Thoracic aorta endothelial cell (primary cell): ENCODE measurements at places on chromosomes 12 and 14. TPM values are rescaled to one million over a fixed set of nuclear protein-coding genes. Genes with fewer than 3 reads are reported as not detected.

GALNT9 gene
- 0.40 TPM in 1 of 2 replicates, not detected in the other for total RNA-seq

CD27 gene
- not detected in 2 replicates for total RNA-seq

CHMP4A gene
- 29.4 and 35.6 TPM in 2 replicates for total RNA-seq

SOCS2 gene
- 1.7 and 8.3 TPM in 2 replicates for total RNA-seq

MORN3 gene
- 0.29 and 0.80 TPM in 2 replicates for total RNA-seq

WDHD1 gene
- total RNA-seq, result 23.9 and 31.1 TPM in 2 replicates

HOXC13 gene
- total RNA-seq, result not detected in 2 replicates

GPR68 gene
- 0.36 and 0.40 TPM in 2 replicates for total RNA-seq

COX8C gene
- not detected in 2 replicates for total RNA-seq

PLA2G1B gene
- not detected in 2 replicates for total RNA-seq

TSPAN11 gene
- 1.9 and 3.2 TPM in 2 replicates for total RNA-seq

PLCZ1 gene
- total RNA-seq, result 0.27 TPM in 1 of 2 replicates, not detected in the other

DNAJC22 gene
- total RNA-seq, result 0.80 and 1.3 TPM in 2 replicates

CLEC2A gene
- not detected in 2 replicates for total RNA-seq

RASAL1 gene
- not detected in 2 replicates for total RNA-seq

ART4 gene
- total RNA-seq, result 7.0 and 28.2 TPM in 2 replicates

SLC2A3 gene
- total RNA-seq, result 23.9 and 49.8 TPM in 2 replicates

CD163L1 gene
- 1.2 and 7.8 TPM in 2 replicates for total RNA-seq

TBX5 gene
- total RNA-seq, result not detected in 2 replicates

OTUB2 gene
- 0.93 and 1.8 TPM in 2 replicates for total RNA-seq

GPN3 gene
- 31.0 and 35.4 TPM in 2 replicates for total RNA-seq

KRT72 gene
- not detected in 2 replicates for total RNA-seq

CLEC14A gene
- 238 and 259 TPM in 2 replicates for total RNA-seq

TRAF3 gene
- total RNA-seq, result 27.7 and 28.6 TPM in 2 replicates

EMP1 gene
- total RNA-seq, result 174 and 574 TPM in 2 replicates

KLHL33 gene
- total RNA-seq, result not detected in 2 replicates

NANOG gene
- not detected in 2 replicates for total RNA-seq

ADGRD1 gene
- under 0.01 TPM in 1 of 2 replicates, not detected in the other for total RNA-seq

ZNF740 gene
- 11.7 and 15.9 TPM in 2 replicates for total RNA-seq

PRH2 gene
- total RNA-seq, result not detected in 2 replicates

PTPN11 gene
- total RNA-seq, result 153 and 161 TPM in 2 replicates

BICD1 gene
- total RNA-seq, result 21.1 and 24.8 TPM in 2 replicates

ESRRB gene
- total RNA-seq, result under 0.01 TPM in 1 of 2 replicates, not detected in the other

SMCO3 gene
- total RNA-seq, result 0.13 TPM in 1 of 2 replicates, not detected in the other

CDKN1B gene
- 34.4 and 39.9 TPM in 2 replicates for total RNA-seq

STYK1 gene
- total RNA-seq, result 12.3 and 14.4 TPM in 2 replicates

GLTP gene
- 78.3 and 85.6 TPM in 2 replicates for total RNA-seq

PTGR2 gene
- total RNA-seq, result 3.5 and 4.5 TPM in 2 replicates

BICDL1 gene
- total RNA-seq, result not detected in 2 replicates

KRT83 gene
- total RNA-seq, result not detected in 2 replicates

DLGAP5 gene
- total RNA-seq, result 89.0 and 149 TPM in 2 replicates

TAS2R7 gene
- 0.13 and 0.14 TPM in 2 replicates for total RNA-seq

OR6C70 gene
- total RNA-seq, result not detected in 2 replicates

WNT1 gene
- not detected in 2 replicates for total RNA-seq

E2F7 gene
- total RNA-seq, result 30.0 and 36.3 TPM in 2 replicates

ARMH4 gene
- 1.4 and 1.9 TPM in 2 replicates for total RNA-seq

MYH7 gene
- total RNA-seq, result not detected in 2 replicates

RTL1 gene
- not detected in 2 replicates for total RNA-seq

CLEC6A gene
- total RNA-seq, result not detected in 2 replicates

EFS gene
- total RNA-seq, result not detected in 2 replicates

CELA1 gene
- total RNA-seq, result not detected in 2 replicates

COCH gene
- 0.57 and 1.3 TPM in 2 replicates for total RNA-seq

CCDC184 gene
- 0.13 and 0.36 TPM in 2 replicates for total RNA-seq
